ENCODE measurements at places on chromosomes 11 and 22.

DNA sequence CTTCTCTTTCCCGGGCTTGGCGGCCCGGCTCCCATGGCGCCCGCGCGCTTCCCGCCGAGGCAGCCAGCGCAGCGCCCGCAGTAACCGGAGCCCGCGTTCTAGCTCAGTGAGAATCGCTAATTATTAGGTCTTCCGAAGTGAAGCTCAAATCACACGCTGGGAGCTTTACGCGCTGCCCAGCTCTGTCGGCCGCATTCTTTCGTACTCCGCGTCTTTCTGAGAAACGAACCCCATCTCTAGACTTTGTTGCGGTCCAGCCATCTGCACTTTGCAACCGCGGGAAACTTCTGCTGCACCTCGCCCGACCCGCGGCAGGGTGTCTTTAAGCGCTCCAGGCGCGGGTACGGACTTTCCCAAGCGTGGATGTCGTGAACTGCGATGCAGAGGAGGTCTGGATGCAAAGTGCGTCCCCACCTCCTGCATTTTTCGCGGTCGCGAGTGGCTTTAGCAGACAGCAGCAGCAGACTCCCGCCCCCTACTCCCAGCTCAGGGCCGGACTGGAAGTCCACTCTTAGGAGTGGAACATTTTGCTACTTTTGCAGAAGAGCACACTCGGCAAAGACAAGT is 6.0 kb upstream of the PAX6 start:
- no peak for DNase-seq

GRCh38 chr22:40469181-40469580 is 98.8 kb downstream of the SGSM3 start:
- no peak for DNase-seq

DNA sequence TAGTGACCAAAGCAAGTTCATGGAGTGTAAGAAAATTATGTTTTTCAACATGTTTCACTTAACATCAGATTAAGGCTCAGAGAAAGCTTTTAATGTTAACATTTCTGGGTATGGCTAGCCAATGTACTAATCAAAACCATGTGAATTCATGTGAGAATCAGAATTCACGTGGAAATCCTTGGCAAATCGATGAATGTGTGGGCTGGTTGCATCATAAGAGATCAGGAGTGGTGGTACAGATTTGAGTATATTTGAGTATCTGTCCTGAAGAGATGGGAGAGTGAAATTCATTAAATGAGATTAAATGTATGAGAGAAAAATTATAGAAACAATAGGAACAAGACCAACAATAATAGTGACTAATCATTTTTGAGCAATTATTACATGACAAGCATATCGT is 638.6 kb upstream of the ANO5 start:
- DNase-seq: no peak

DNA sequence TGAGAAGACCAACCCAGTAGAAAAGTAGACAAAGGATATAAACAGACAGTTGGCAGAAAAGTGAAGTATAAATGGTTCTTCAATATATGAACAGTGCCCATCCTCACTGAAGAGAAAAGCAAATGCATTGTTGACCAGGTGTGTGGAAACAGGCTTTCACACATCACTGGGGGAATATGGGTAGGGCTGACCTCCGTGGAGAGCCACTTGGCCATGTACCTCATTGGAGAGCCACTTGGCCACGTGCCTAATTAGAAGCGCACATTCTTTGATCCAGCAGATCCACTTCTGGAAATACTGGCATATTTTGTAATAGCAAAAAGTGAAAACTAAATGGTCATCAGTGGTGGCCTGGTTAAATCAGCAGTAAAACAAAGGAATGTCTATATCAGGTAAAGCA is 43.2 kb downstream of the PPP6R3 start:
- DNase-seq: no peak

DNA sequence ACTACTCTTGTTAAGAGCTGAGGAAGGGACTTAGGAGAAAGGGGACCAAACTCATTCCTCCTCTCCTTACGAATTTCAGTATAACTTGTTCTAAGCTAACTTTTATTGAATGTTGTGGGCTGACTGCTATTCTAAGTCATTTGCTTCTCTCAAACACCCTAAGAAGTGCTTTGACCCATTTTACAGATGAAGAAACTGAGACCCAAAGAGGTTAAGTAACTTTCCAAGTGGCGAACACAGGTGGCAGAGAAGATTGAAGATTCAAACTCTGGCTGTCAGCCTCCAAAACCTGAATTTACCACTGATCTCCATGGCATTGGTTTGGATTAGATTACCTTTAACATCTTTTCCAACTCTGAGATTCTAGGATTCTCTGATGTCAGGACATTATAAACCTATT is 52.2 kb downstream of the TIMP3 start:
- DNase-seq: no peak

- no peak for DNase-seq
These were observed 98.2 kb downstream of the INSC start for GRCh38 chr11:15212876-15213275.

DNA sequence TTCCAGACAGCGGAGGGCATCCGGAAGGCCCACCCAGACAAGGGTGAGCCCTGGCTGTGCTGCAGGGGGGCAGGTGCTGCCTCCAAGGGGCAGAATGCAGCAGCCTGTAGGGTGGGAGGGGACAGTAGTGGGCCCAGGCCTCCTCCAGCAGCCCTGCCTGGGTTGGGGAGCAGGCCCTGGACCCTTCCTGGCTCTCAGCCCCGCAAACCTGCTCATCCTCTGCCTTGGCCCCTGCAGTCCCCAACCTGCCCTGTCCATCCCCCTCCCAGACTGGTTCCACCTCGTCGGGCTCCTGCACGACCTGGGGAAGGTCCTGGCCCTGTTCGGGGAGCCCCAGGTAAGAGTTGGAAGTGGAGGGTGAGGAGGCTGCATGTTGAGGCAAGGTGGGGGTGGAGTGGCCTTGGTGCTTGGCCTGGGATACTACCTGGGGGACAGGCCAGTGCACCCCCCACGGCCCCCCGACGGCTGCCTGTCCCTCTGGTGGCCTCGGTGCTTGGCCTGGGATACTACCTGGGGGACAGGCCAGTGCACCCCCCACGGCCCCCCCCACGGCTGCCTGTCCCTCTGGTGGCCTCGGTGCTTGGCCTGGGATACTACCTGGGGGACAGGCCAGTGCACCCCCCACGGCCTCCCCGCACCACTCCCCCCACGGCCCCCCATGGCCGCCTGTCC is 1.5 kb downstream of the MIOX start:
- no peak for DNase-seq

DNA sequence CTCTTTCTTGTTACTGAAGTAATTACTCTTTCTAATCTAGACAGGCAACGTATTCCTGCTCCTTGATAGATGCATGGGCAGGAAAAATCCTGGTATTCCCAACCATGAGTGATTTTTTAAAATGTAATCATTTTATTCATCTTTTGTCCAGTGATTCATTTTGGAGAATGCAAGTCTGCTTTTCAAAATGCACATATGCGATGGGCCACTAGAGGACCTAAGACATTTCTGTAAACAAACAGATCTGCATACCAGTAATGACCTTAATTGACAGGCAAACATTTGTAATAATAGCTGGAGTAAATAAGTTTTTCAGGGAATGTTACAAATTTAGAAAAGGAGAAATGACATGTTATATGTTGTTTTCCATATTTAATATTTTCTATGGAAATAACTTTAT is 1167.6 kb downstream of the JRKL start:
- no peak for DNase-seq

Measured in C1 segment of cervical spinal cord (tissue), 14 donors.